ENCODE measurements at places on chromosomes 2 and 18. TPM values are rescaled to one million over a fixed set of nuclear protein-coding genes. Genes with fewer than 3 reads are reported as not detected.

The TUBA3E gene
- total RNA-seq: not detected

The SDC1 gene
- 45.3 TPM for total RNA-seq

The GKN2 gene
- not detected for total RNA-seq

The IL18R1 gene
- total RNA-seq: not detected

The DNER gene
- total RNA-seq: 14.6 TPM

Measured in H1 (cell line).